PC-9 (cell line): ENCODE measurements at places on chromosomes 7 and 10.

- no peak for DNase-seq
Measured at GRCh38 chr10:84331091-84331490, 2.7 kb downstream of the CCSER2 start.

GRCh38 chr7:7207876-7208275, 25.5 kb downstream of the C1GALT1 start:
- no peak for DNase-seq

GRCh38 chr7:149713731-149714068, 59.7 kb downstream of the ZNF467 start:
- DNase-seq: no peak

DNA sequence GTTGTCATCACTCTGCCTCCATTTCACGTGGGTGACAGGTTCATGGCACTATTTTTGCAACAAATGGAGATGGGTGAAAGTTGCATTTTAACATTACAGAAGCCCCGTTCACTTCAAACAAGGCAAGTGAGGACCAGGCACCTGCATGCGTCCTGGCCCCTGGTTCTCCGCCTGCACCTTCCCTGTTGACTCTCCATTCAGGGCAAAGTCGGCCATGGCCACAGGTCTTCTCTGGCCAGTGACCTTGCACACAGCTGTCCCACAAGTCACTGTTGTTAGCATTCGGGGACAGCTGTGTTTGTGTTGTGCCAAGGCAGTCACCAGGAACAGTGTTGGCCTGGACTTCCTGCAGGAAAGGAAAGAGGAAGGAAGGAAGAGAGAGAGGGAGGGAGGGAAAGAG, 554.9 kb downstream of the TCERG1L start:
- DNase-seq: no peak

- DNase-seq: no peak
Measured at GRCh38 chr10:72088889-72089575, 681 bp upstream of the SPOCK2 start.

GRCh38 chr7:107744345-107744750, 406 bp downstream of the CBLL1 start:
- DNase-seq: no peak

DNA sequence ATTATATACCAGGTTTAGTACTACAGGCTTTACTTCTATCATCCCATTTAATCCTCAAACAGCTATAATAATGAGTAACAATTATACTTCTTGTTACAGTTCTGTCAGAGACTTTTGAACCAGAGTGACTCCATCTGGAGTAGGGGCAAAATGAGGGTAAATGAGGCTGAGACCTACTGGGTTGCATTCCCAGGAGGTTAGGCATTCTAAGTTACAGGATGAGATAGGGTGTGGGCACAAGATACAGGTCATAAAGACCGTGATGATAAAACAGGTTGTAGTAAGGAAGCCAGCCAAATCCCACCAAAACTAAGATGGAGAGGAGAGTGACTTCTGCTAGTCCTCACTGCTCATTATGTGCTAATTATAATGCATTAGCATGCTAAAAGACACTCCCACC, 3.9 kb downstream of the YME1L1 start:
- no peak for DNase-seq

DNA sequence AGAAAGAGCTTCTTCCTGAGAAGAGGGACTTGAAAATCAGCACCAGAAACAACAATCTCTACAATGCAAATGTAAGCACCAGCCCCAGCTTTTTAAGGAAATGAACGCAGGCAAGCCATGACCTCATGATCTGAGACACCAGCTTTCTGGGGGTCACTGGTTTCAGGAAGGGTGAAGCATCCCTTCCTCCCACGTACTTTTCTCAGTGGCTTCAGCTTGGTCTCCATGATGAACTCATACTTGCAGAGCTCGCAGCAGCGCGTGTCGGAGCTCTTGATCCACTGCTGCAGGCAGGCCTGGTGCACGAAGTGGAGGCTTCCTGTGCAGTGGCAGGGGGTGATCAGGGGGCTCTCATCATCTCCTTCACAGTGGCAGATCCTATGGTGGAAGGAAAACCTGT, 87.0 kb downstream of the ALOX5 start:
- no peak for DNase-seq

GRCh38 chr10:91741356-91741755, 56.9 kb upstream of the TNKS2 start:
- DNase-seq: no peak

DNA sequence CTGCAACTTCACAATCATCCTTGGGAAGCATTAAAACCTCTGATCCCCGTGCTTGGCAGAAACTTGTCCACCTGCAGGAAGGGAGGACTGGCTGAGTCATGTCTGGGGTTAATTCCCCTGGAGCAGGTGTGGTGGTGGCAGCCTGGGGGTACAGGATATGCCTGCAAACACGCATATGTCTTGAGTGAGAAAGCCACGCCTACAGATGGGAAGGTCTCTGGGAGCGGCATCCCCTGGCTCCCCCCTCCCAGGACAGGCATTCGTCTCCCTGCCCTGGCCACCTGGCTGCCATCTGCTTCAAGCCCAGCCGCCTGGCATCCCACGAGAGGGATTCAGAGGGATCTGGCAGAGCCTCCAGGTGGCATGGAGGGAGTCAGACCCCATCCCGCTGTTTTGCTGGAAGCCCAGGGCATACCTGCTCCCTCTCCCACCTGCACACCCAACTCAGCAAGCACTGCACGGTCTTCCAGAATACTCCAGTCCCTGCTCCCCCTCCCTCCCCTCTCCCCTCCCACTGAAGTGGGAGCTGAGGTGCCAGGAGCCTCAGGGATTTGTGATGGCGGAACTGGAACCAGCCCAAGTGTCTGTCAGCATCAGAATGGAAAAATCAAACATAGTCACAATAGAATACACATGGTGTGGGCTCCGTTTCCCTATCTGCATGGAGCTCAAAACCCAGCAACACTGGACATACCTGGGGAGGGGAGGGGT, 61.0 kb downstream of the CAMK2B start:
- DNase-seq: peak; percentile 95

DNA sequence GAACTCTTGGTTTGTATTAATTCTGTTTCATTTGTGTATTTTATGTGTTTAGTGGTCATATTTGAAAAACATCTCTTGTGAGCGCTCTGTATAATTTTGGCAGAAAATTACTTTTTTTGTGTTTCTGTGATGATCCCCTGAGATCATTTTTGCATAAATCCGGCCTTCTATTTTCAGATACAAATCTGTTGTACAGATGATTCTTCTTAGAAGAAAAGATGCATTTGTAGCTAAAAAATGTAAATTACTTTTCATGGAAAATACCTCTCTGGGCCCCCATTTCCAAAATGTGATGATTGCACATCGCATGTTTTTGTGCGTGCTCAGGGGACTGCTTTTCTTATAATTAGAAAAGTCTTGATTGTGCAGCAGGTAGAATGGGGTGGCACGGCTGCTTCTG, 395.4 kb downstream of the LRMDA start:
- DNase-seq: no peak

DNA sequence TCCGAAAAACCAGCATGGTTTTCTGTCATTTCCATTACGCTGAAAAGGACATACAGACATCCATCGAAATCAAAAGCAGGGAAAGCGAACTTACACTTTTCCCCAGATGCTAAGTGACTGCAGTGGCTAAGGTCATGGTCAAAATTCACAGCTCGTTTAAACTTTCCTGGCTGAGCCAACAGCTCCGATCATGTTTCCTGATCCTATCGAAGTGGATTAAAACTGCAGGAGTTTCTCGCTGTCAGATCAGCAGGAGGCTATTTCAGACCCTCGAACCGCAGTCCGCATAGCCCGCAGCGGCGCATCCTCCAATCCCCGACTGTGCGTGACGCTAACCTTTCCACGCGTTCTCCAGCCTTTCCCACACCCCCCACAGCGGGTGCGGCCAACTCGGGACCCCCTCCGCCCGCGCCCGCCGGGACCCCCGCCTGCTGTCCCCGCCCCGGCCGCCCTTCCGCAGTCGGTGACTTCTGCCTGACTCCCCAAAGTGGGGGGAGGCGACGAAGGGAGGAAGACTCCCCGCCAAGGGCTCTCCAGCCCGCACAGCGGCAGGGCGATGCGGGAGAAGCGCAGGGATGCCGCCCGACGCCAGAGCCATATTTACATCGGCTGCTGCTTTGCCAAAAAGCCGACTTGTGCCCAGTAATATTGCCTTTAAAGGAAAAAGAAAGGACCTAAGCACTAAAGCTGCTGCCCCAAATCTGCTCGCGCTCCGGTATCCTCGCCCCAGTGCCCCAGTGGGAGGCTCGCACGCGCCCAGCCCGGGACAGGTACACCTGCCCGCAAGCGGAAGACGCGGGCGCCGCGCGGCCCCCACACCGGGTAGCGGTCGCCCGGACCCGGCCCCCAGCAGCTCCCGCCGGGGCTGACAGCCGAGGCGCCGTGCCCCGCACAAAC, 1.2 kb downstream of the PIP4K2A start:
- peak; percentile 11 for DNase-seq

GRCh38 chr7:44306606-44307005, 18.8 kb downstream of the CAMK2B start:
- DNase-seq: no peak

DNA sequence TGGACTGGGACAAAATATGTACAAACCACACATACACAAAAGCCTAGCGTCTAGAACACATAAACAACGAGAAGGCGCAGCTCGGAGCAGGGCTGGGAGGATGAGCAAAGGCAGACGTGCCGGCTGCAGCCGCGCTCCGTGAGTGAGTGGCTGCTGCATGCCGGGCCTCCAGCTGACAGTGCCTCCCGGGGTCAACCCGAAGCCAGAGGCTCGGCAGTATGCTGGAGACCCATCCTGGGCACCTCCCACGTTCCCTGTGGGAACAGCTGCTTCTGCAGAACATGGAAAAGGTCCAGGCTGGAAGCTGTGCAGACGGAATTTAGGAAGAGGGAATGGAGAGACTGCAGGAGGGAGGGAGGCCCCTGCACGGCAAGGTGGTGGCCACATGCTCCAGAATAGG, 3.6 kb upstream of the GPR146 start:
- DNase-seq: no peak

DNA sequence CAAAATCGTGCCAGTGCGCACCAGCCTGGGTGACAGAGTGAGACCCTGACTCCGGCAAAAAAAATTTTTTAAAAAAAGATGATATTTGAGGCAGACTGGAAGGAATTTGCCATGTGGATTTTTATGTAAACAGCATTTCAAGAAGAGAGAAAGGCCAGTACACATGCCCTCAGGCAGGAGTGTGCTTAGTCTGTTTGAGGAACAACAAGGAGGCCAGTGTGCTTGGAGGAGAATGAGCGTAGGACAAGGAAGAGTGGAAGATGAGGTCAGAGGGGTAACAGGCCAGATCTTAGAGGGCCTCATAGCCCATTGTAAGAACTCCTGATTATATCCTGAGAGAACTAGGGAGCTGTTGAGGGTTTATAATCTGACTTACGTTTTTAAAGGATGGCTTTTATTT, 17.2 kb upstream of the STRIP2 start:
- no peak for DNase-seq

DNA sequence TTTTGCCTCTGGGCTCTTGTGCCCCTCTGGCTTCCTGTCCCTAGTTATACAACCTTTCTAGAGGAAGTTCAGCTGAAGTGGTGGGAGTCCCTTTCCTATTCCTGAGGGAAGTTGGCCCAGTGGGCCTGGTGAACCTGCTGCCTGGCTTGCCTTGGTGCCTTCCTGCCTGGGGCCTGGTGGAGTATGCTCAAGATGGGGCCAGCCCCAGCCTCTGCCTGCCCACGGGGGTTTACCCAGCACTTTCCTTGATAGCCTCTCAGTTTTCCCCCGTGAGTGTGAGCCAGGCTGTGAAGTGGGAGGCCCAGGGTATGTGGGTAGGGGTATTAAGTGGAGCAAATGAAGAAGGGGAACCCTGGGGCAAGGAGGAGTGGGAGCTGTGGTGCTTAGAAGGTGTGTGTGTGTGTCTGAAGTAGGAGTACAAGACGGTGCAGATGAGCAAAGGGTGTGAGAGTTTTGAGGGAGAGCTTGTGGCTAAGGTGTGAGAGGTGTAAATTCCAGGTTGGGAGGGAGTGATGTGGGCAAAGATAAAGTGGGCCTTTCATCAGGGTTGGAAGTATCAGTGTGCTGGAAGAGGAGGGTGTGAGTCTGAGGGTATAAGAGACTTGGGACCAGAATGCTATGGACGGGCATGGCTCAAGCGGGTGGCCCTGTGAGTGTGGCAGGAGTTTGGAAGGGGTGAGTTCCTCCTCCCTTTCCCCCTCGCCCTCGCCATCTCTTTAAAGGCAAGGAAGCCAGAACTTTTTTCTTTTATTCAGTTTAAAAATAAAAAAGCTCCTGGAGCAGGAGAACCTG, 10.9 kb upstream of the PAX2 start:
- no peak for DNase-seq

GRCh38 chr10:110502851-110503301, 5.2 kb downstream of the DUSP5 start:
- no peak for DNase-seq

DNA sequence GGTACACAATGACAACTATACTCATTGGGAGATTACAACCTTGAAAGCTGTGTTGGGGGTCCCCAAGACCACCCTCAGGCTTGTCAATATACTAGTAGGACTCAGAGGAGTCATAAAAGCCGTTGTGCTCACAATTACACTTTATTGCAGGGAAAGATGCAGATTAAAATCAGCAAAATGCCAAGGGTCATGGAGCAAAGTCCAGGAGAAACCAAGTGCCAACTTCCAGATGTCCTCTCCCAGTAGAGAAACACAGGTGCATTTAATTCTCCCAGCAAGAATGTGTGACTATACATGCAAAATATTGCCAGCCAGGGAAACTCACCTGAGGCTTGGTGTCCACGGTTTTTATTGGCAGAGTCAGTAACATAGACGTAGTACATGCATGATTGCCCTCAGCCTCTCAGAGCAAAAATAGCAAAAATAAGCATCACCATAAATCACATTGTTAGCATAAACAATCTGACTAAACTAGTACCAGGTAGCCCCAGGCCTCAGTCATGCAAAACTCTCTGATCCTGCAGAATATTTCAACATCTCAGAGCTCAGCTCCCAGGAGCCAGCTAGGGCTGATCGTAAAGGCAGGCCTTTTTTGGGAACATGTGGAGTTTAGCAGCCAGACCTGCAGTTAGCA, 50.7 kb downstream of the VIM start:
- DNase-seq: no peak

- DNase-seq: no peak
Measured at GRCh38 chr7:106827626-106828025, 37.5 kb upstream of the PIK3CG start.

DNA sequence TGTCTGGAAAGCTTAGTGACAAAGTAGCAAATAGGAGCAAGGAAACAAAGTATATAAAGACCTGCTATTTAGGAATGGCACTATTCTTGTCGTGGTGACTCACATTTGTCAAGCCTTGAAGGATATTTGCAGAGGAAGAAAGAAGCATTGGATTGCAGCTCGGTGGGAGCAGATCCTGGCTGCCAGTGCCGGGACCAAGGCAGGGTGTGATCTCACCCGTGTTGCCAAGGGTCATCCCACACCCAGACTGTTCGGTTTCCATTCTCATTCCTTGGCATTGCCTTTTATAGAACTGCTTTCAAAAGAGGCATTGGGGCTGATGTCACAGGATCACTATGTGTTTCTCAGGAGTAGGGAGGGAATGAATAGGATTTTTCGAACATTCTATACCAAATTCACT, 176.2 kb downstream of the GALNT17 start:
- no peak for DNase-seq
